ENCODE measurements at places on chromosomes 2 and 18.

DNA sequence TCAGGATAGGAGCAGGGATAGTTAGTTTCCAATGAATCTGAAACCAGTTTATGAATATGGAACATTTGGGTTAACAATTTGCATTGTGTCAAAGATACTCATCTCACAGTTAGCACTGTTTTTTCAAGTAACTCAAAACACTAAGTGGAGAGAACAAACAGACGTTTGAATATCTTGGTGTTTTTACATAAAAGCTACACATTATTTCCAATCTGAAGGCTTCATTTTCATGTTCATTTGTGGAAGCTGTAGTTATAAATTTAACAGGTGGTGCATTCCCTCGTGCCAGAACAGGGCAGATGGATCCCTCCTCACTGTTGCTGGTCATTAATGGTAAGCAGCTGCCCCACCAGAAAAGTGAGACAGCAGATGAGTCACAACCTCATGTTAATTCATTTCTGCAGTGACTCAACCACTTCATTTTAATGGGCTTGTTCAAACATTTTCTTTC is 286.9 kb downstream of the TMX3 start:
- DNase-seq: no peak

GRCh38 chr18:79826966-79827365 is 29.2 kb downstream of the KCNG2 start:
- DNase-seq: no peak

DNA sequence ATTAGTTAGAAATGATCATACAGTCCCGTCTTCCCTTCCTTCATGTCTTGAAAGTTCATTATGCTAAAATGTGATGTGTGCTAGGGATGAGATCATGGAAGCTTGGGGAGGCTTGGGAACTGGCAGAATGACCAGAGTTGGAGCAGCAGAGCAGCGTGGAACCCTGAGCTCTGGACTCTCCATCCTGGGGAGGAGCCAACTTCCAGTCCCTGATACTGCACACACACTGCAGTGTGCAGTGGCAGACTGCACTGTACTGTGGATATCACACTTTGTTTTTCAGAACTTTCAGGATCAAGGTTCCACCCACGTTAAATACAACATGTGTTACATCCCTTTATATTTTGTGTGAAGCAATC is 27.3 kb upstream of the GREB1 start:
- DNase-seq: no peak

- DNase-seq: no peak
Measured at GRCh38 chr18:76860411-76860810, 38.1 kb downstream of the ZNF236 start.

- DNase-seq: no peak
Measured at GRCh38 chr2:191115804-191116203, 35.0 kb downstream of the STAT4 start.

GRCh38 chr2:178177066-178177679 is 17.1 kb upstream of the OSBPL6 start:
- DNase-seq: no peak

Data from activated CD8-positive, alpha-beta T cell treated with anti-CD3 and anti-CD28 coated beads, Interleukin-2, amount 10 ng/mL, durations not matched to agents 7 days and 5 days (primary cell).